ENCODE measurements at places on chromosomes 16 and 17.

DNA sequence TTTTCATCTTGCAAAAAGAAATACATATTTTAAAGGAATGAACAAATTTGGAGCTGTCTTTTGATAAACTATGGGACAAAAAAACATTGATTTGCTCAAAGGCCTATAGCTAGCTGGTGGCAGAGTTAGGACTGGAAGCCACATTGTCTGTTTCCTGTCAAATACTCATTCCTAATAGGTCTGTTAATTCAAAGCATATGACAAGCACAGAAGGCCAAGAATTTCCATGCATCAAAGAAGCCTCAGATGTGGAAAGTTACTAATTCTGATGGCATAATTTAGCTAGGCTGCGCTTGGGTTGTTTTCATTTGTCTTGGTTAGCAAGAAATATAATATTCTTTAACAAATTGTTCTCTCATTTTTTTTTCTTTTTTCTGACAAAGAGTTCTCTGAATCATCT lies 98.0 kb downstream of the CDK5R1 start:
- DNase-seq: no peak

DNA sequence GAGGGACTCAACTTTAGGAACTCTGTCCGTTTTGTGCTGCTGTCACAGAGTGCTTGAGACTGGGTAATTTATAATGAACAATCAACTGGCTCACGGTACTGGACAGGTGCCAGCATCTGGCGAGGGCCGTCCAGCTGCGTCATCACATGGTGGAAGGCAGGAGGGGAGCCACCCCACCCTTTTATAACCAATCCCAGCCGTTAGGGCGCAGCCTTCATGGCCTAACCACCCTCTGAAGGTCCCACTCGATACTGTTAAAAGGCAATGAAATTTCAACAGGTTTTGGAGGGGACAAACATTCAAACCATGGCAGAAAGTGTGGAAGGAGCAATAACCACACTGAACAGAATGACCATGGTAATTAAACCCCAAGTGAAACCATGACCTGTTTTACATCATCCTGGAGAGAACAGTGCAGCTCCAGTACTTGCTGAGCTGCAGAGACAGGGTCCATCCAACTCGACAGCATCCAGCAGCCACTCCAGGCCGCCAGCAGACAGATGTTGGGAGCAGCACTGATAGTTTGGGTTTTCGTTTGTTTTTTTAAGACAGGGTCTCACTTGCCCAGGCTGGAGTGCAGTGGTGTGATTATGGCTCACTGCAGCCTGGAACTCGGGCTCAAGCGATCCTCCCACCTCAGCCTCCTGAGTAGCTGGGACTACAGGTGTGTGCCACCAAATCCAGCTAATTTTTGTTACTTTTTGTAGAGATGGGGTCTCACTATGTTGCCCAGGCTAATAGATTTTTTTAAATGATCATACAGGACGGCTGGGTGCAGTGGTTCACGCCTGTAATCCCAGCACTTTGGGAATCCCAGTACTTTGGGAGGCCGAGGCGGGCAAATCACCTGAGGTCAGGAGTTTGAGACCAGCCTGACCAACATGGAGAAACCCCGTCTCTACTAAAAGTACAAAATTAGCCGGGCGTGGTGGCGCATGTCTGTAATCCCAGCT lies 11.0 kb downstream of the CHMP6 start:
- DNase-seq: no peak

DNA sequence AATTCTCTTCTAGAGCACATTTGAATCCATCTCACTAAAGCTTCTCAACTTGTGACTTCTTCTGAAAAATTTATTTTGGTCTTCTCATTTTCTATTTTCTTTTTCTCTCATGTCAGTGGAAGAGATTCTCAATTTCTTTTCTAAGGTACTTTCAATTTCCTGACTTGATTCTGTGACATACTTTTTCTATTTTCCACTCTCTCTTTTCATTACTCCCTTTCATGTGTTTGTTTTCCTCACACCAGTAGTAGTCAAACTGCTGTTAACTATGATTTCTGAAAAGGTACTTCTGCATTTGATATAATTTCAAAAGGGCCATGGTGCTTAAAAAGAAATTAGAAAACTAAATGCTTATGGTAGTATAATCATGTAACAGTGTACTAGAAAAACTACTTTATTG lies 41.9 kb downstream of the NFAT5 start:
- no peak for DNase-seq

GRCh38 chr17:9468532-9468931 lies 107.1 kb downstream of the STX8 start:
- DNase-seq: no peak

DNA sequence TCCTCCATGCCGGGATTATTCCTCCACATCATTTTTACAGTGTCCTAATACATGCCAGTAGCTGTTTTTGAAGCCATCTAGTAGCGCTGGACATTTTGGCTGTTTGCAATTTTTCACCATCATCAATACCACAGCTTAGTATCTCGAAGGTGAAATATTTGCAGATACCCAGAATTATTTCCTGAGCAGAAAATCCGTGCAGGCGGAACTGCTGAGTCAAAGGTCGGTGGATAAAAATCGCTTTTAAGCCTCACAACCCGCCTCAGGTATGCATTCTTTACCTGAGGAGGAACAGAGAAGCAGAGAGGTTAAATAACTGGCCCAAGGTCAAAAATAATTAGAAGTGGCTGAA lies 584 bp upstream of the TNRC6A start:
- DNase-seq: no peak

- no peak for DNase-seq
Measured at GRCh38 chr16:69190598-69190997, 3.6 kb downstream of the SNTB2 start.

GRCh38 chr16:31118223-31119155 lies 1.0 kb downstream of the KAT8 start:
- DNase-seq: no peak

- no peak for DNase-seq
Measured at GRCh38 chr17:49887086-49887743, 39.3 kb upstream of the TAC4 start.

DNA sequence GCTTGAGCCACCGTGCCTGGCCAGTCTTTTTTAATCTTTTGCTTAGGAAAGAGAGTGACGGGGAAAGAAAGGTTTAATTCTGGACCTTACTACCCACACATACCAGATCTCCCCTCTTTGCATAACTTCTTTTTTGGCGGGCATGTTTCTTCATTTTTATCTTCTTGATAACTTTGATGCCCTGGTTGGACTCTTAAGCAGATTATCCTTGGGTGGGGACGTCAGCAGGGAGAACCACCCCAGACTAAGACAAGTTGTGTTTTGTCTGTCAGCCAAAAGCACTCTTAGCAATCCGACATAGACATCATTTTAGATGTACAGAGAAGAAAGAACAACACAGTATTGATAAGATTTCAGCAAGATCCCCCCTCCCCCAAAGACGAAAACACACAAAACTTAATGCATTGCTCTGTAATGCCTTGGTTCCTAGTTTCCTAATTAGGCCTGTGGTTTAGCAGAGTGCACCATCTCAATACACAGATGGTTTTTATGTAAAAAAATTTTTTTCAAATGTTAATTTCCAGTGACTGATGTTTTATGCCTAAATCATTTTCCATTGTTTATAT lies 99.9 kb downstream of the MSI2 start:
- no peak for DNase-seq
